ENCODE measurements at places on chromosomes 5 and 9.

- no peak for DNase-seq
These were observed 113.9 kb downstream of the FGF1 start for GRCh38 chr5:142572006-142572405.

- no peak for DNase-seq
These were observed 239.7 kb downstream of the GADD45G start for GRCh38 chr9:89844535-89844934.

- DNase-seq, result no peak
These were observed 26.4 kb downstream of the ZDHHC11B start for GRCh38 chr5:757931-758697.

DNA sequence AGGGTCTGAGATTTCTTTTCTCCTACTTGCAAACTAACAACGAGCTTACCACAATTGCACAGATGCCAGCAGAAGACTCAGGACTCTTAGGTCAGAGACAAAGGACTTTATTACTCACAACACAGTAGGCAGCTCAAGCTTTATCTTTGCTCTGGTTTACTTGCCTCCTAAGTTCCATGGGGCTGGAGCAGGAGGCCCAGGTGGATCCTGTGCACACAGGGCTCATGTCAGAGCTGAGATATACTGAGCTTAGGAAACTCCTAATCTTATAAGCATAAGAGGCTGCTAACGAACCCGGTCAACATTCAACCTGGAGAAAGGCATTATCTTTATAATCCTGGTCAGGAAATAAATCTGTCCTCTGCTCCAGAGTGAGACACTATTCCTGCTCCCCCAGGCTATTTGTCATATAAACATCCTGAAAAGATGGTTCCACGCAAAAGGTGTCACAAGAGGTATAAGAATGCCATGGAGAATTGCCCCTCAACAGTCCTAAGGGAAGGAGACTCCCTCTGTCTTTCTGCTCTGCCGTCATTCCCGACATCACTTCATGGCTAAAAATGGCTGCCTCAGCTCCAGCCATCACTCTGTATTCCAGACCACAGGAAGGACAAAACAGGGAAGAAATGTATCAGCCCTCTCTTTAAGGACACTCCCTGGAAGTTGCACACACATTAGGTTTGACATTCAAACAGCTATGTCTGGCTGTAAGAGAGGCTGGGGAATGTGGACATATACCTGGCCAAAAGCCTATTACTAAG, 16.2 kb downstream of the DUSP1 start:
- DNase-seq, result no peak

- DNase-seq, result no peak
These were observed 176.1 kb upstream of the CDH12 start for GRCh38 chr5:23029290-23029689.

DNA sequence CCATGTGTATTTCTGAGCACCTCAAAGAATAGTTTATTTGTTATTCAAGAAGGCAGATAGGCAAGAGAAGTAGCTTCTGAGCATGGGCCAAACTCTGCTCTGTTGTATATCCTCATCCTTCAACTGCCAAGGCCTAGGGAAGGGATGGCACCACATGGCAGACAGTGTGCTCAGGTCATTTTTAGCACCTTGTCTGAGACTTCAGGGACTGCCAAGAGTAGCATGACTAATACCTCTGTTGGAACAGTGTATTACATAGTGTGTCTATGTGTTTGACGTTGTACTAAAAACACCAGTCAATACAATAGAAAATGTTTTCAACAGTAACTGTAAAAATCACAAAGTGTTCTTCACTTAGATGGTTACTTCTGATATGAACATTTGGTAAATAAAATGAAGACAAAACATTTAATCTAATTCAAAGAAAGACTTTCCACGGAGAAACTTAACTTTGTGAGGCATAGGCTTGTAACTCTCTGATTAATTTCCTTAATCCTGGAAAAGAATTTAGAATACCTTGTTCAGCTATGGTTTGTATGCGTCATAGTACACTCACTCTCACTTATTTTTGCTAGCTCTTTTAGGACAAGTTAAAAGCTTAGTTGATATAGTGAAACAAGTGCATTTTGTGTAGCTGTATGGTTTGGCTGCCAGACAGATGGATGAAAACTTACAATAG, 318.4 kb upstream of the RIOK2 start:
- no peak for DNase-seq

DNA sequence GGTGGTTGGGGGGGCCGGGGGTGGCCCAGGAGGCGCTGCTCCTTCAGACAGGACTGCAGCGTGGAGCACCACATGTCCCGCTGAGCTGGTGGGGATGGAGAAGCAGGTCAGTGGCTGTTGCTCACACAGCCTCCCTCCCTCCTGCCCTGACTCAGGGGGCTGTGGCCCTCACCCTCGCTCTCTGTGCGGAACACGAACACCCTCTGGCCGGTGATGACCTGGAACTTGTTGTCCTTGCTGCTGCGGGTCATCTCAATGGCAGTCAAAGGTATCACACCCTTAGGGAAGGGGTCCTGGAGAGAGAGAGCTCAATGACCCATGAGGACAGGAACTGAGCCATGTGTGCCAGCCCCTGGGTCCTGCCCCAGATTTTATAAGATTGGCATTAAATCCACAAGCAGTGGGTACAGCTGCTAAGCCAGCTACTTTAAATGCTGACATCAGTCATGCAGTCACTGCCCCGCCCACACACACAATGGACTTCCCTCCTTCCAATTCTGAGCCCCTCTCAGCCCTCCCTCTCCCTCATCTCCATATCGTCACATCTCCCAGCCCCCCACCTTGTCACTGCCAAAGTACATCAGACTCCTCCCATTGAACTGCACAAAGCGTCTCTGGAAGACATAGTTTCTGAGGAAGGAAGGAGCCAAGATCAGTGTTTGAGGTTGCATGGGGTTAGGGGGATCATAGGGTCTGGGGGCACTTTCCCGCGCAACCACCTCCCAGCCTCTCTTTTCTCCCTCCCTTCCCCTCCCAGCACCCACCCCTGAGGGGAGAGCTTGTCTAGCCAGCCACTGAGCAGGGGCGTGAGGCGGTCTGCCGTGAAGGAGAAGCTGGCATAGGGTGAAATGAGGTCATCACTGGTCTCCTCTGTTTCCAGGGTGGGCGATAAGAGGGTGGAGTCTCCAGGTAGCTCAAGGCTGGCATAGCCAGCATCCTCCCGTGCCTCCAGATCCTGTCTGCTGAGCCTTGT, 8.9 kb downstream of the ARAP3 start:
- DNase-seq, result no peak

DNA sequence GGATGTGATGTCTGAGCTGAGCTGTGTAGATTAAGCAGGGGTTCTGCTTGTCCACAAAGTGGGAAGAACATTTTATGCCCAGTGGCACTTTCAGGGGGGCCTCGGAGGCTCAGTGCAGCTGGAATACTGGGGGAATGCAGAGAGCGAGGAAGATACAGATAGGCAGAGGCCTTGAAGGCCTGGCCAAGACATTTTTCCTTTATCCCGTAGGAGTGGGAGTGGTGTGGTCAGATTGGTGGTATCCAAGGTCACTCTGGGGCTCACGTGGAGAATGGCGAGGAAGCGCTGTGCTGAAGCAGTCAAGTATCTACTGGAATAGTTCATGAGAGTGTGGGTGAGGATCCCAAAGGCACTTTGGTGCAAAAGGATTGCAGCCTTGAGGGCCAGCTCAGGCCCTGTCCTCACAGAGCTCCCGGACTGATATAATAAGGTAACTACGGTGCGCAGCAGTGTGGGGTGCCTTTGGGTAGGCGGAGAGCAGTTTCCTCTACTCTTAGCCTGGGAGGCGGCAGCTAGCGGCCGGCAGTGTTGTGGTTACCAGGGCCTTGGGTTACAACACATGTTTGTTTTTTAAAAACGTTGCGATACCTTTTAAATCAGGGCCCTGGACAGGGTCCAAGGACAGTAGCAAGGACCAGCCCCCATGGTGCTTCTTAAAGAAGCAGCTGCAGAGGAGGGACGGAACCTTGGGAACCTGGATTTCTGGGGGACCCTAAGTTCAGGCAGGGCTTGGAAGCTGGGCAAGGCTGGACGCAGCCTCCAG, 10.8 kb upstream of the CCDC69 start:
- no peak for DNase-seq

DNA sequence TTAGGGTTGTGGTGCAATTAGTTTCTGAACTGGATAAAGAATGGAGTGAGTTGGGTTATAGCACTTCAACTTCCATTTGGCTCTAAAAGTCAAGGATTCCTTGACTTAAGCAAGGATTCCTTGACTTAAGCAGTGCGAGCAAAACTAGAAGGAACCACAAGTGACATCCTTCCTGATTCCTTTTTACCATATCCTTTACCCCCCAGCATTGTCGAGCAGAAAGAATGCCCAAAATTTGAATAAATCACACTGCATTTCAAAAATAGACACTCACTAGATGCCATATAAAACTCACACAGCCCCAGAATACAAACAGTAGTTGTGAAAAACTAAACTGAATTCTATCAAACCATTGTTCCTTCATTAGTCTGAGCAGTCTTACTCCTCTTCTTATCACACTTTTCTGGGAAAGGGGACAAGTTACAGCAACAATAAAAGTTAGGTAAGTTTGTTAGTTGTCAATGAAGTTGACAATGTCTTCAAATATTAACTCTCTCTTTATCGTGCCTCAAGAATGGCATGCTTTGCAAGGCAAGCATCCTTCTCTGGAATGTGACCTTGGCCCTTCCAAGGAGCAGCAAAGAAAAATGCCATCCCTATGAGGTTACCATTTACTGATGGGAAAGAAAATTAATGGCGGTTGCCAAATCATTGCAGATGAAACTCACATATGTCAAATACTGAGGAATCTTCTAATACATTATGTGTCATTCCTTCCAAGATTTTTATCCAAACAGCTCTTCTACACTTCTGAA, 273.3 kb upstream of the ANKRD55 start:
- no peak for DNase-seq

DNA sequence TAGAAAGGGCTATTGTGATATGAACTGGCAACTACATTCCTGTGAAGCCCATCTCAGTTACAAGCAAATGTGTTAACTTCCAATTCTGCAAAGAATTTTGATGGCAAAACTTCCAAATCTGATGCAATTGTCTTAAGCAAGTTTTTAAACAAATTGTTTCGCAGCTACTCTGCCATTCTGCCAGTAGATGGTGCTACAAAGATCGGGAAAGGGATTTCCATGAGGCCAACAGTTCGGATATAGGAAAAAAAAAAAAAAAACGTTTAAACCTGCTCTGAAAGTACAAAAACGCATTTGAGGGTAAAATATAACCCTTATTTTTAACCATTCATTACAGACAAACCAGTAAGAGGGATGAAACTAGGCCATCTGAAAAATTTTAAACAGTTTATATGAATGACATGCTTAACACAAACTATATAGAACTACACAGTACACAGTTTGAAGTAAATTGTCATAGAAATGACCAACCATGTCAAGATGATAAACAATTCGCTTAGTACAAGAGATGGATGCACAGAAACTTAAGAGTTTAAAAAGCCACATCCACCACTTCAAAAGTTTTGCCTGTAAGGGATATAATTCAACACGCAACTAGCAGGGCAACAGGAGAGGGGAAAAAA, 2.2 kb downstream of the HNRNPA0 start:
- no peak for DNase-seq

DNA sequence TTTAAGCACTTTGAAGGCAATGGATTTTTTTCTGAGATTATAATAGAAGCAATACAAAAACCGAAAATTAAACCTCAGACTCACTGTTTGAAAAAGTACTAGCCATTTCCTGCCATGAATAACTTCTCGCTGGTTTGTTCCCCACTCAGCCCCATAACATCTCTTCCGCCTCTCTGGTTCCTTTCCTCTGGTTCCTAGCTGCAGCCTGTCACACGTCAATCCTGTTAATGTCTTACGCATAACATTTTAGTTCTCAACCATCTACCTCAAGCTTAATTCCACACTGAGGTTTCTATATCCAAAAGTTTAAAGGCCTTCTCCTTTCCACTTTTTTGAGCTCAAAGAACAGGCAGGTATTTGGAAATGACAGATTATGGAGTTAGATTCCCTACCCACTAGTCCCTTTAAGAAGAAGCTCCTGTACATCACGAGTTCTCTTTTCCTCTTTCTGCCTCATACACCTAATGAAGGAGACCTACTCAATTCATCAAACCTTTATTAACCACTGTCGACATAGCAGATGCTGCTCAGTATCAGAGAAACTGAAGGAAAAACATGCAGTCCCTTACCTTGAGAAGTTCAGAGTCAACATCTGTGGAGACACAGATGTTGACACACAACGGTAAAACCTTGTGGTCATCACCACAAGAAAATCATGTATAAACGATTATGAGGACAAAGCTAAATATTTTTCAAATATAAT, 243.0 kb upstream of the PTGER4 start:
- DNase-seq, result no peak

All from GOT3 (cell line).